ENCODE measurements at places on chromosomes 7 and 10.

- DNase-seq, result no peak
Observed at GRCh38 chr10:77253556-77254064, 384.0 kb downstream of the KCNMA1 start.

DNA sequence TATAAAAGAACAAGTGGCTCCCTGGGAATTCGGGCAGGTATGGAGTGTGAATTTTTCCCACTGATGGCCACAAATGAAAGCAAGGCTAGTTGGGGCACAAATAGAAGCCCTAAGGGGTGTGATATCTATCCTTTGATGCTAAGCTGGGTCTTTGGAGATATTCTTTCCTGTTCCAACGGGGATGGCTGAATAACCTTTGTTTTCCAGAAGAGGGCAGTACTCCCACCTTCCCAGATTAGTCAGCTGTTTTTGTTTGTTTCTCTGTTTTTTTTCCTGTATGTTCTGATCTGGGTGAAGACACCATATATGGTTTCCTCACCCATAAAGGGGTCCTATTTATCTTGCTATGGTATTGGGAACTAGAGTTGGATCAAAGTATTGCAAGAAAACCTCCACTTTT lies 947.7 kb upstream of the SORCS1 start:
- no peak for DNase-seq

DNA sequence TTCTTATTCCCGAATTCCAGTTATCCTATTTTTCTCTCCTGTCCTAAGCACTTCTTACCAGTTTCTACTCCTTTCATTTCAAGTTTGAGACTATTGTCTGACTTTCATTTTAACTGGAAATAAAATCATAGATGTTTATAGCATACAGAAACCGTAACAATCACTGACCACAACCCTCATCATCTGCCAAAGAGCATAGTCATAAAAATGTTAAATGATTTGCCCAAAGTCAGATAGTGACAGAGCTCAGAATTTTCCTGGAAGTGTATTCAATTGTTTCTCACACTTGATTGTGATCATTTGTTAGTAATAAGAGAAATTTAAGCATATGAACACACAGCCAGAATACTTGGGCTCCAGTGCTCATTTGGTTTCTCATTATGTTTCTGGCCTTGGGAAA lies 250.5 kb upstream of the PCDH15 start:
- DNase-seq, result no peak

DNA sequence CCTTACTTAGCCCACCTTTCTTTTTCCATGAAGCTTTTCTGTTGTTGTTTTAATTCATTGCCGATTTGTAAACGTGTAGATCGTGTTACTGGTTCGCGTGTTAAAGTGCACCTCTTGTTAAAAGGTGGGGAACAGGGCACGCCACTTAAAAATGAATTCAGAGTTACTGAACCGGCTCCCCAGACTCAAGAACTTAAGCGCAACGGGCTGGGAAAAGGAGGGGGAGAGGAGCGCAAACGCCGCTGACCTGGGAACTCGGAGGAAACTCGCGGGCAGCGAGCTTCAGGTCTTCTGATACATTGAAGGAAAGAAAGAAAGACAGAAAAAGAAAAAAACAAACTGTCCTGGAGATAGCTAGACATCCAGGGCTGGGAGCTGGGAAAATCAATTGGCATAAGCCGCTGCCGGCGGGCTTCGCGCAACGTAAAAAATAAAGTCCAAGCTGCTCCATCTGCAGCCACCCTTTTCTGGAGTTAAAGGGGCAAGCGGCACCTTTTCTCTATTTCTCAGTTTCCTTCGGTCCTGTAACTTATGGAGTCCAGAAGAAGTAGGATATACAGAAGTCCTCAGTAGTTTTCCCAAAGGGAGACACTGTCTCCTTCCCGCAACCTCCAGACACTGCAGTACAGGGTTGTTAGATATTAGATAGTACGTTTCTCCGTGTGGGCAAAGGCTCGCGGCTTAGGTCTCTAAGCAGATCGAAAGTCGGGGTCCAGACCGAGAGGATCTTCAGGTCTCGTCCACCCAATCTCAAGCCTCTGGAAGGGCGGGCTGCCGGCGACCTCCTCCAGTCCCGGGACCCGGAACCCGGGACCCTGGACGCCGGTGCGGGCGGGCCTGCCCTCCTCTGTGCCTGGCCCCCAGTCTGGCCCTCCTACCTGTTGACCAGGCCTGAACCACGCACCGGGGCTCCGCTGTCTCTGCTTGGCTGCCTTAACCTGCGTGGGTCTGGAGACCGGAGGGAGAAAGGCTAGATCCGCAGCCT lies 1.8 kb upstream of the DLX6 start:
- no peak for DNase-seq

- DNase-seq, result no peak
Observed at GRCh38 chr7:22443370-22444180, 56.4 kb downstream of the STEAP1B start.
